ENCODE measurements at places on chromosomes 2 and 18. TPM values are rescaled to one million over a fixed set of nuclear protein-coding genes. Genes with fewer than 3 reads are reported as not detected.

Gene DPY30
- 23.8 TPM for total RNA-seq

Gene IMP4
- total RNA-seq = 51.2 TPM

Gene MARCHF4
- total RNA-seq = not detected

Gene KCTD1
- total RNA-seq = 6.8 TPM

Gene WDR12
- 19.6 TPM for total RNA-seq

Gene B3GNT7
- 5.3 TPM for total RNA-seq

Gene CYBRD1
- total RNA-seq = 15.1 TPM

Gene NCKAP5
- total RNA-seq = 11.7 TPM

DNA sequence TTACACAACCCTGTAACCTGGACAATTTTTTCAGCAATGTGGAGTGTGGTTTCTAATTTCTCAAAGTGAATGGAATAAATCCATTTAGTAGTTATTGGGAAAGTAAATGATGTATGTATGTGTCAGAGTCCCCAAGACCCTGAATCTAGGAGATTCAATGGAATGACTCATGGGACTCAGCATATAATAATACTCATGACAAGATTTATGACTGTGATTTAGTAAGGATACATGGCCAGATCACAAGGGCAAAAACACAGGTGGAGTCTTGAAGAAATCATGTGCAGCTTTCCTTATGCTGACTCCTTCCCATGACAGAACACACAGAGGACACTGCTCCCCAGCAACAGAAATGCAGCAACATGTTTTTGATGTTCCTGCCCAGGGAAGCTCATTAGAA is 1877.7 kb upstream of the LRRTM1 start:
- H3K4me3 ChIP-seq = no peak overlapping the region
- DNase-seq = no peak
- no peak overlapping the region for H3K27ac ChIP-seq
- H3K4me1 ChIP-seq = no peaks in the 10 kb centered on the region
- H3K36me3 ChIP-seq = no peaks in the 10 kb centered on the region

DNA sequence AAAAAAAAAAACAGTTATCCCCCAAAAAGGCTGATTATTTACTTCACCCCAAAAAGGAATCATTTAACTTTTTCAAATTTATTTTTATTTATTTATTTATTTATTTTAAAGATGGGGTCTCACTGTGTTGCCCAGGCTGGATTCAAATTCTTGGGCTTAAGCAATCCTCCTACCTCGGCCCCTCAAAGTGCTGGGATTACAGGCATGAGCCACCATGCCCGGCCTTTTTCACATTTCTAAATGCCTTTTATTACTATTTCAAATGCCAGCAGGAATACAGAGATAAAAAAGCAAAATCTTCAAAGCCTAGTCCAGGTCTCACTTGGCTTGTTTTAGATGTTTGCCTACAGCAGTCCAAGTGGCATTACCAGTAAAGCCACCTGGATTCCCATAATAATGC is 239.1 kb downstream of the ALPK2 start:
- no peaks in the 10 kb centered on the region for H3K4me1 ChIP-seq
- peaks cover 5% of the 10 kb centered on the region for H3K36me3 ChIP-seq
- no peak overlapping the region for H3K4me3 ChIP-seq
- H3K27ac ChIP-seq = no peak overlapping the region

DNA sequence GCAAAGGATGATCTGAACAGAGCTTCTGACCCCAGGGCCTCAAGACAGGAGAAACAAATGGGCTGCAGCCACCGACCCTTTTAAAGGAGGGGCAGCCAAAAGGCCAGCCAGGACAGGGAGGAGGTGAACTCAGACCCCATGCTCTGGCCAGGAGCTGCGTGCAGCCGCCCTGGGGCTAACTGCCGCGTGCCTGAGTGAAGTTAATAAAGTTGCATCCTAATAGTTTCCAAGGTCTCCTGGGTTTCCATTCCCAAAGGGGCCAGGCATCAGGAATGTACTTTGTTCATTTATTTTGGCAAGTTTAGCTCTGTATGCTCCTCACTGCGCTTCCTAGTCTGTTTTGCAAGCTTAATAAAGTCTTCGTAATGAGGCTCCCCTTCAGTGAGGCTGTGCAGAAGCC is 60.7 kb downstream of the EN1 start:
- H3K27ac ChIP-seq = no peak overlapping the region
- no peak overlapping the region for H3K4me3 ChIP-seq
- no peak for DNase-seq
- H3K36me3 ChIP-seq = no peaks in the 10 kb centered on the region
- no peaks in the 10 kb centered on the region for H3K27me3 ChIP-seq

GRCh38 chr18:7727361-7728076 is 160.4 kb downstream of the PTPRM start:
- no peak overlapping the region for H3K4me3 ChIP-seq
- no peak for DNase-seq
- H3K27ac ChIP-seq = no peak overlapping the region
- H3K4me1 ChIP-seq = no peaks in the 10 kb centered on the region
- no peaks in the 10 kb centered on the region for H3K27me3 ChIP-seq

GRCh38 chr18:9719421-9719981 is 11.4 kb downstream of the RAB31 start:
- no peaks in the 10 kb centered on the region for H3K4me1 ChIP-seq
- no peaks in the 10 kb centered on the region for H3K27me3 ChIP-seq
- no peak overlapping the region for H3K27ac ChIP-seq
- no peak overlapping the region for H3K4me3 ChIP-seq
- H3K36me3 ChIP-seq = no peaks in the 10 kb centered on the region

GRCh38 chr2:1606046-1606400 is 138.3 kb downstream of the PXDN start:
- H3K4me1 ChIP-seq = no peaks in the 10 kb centered on the region
- no peak for DNase-seq
- H3K27ac ChIP-seq = no peak overlapping the region
- no peaks in the 10 kb centered on the region for H3K27me3 ChIP-seq
- no peak overlapping the region for H3K4me3 ChIP-seq

- H3K27me3 ChIP-seq = no peaks in the 10 kb centered on the region
- DNase-seq = no peak
- H3K4me1 ChIP-seq = no peaks in the 10 kb centered on the region
- H3K4me3 ChIP-seq = no peak overlapping the region
Observed at GRCh38 chr2:32743480-32744236, 115.8 kb downstream of the TTC27 start.

GRCh38 chr18:79067611-79068010 is 1.6 kb upstream of the ATP9B start:
- H3K27ac ChIP-seq = no peak overlapping the region
- DNase-seq = no peak
- H3K27me3 ChIP-seq = no peaks in the 10 kb centered on the region
- no peaks in the 10 kb centered on the region for H3K36me3 ChIP-seq
- peaks cover 11% of the 10 kb centered on the region for H3K4me1 ChIP-seq

DNA sequence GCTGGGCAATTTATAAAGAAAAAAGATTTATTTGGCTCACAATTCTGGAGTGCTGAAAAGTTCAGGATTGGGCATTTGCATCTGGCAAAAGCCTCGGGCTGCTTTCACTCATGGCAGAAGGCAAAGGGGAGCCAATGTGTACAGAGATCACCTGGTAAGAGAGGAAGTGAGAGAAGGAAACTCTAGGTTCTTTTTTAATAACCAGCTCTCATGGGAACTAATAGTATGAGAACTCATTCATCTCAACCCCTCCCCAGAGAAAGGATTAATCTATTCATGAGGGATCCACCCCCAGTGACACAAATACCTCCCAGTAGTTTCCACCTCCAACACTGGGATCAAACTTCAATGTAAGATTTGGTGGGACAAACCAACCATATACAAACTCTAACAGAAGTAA is 129.0 kb downstream of the EVA1A start:
- no peak overlapping the region for H3K4me3 ChIP-seq
- no peaks in the 10 kb centered on the region for H3K4me1 ChIP-seq
- no peaks in the 10 kb centered on the region for H3K27me3 ChIP-seq
- no peak overlapping the region for H3K27ac ChIP-seq
- no peaks in the 10 kb centered on the region for H3K36me3 ChIP-seq
- no peak for DNase-seq

DNA sequence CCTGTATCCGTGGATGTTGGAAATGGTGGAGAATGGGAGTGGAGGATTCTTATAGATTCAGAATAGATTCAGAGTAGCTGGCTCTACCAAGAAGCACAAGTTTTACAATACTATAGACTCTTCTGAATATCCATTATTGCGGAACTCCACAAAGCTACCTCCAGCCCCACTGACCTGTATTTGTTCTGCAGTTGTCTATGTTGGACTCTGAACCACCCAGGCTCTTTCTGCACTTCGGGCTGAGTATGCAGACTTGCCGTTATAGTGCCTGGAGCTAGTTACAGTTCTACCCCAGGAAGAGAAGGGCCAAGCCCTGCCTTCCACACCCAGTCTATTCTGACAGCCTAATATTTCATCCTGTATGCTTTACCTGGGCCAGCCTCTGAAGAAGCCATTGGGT is 4.4 kb upstream of the RGPD4 start:
- no peaks in the 10 kb centered on the region for H3K4me1 ChIP-seq
- DNase-seq = no peak
- no peaks in the 10 kb centered on the region for H3K36me3 ChIP-seq
- no peak overlapping the region for H3K4me3 ChIP-seq
- H3K27me3 ChIP-seq = no peaks in the 10 kb centered on the region

- H3K27me3 ChIP-seq = no peaks in the 10 kb centered on the region
- no peaks in the 10 kb centered on the region for H3K36me3 ChIP-seq
- H3K4me1 ChIP-seq = no peaks in the 10 kb centered on the region
- no peak overlapping the region for H3K4me3 ChIP-seq
Observed at GRCh38 chr2:162769066-162769465, 69.5 kb downstream of the KCNH7 start.

DNA sequence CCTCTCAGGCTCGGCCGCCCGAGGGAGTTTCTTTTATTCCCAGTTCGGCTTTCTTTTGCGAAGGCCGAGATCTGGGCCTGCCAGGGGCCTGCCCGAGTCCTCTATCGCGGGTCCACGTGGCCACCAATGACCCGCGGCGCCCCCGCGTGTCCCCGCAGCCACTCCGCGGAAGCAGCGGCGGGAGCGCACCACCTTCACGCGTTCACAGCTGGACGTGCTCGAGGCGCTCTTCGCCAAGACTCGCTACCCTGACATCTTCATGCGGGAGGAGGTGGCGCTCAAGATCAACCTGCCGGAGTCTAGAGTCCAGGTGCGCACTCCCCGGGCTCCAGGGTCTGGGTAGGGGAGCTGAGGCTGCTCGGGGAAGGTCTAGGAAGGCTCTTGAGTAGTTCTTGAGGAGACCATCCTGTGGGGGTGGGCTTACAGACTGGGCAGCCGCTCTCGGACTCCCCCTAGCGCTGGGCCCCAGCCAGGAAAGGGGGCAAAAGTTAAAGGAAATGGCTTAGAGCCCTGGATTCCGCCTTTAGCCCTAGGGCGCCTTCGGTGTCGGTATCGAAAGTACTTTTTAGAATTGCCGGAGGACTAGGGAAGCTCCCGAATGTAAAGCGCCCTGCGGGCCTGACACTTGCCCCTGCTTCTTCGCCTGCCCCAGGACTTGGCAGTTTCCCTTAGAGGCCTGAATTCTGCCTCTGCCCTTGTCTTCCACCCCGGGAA is 3.4 kb downstream of the OTX1 start:
- no peak overlapping the region for H3K27ac ChIP-seq
- H3K4me3 ChIP-seq = no peak overlapping the region
- H3K4me1 ChIP-seq = no peaks in the 10 kb centered on the region
- H3K36me3 ChIP-seq = no peaks in the 10 kb centered on the region
- DNase-seq = no peak

Data from right lobe of liver (tissue), 6 donors.